NCI-H526 (cell line): ENCODE measurements at places on chromosomes 3 and 15.

DNA sequence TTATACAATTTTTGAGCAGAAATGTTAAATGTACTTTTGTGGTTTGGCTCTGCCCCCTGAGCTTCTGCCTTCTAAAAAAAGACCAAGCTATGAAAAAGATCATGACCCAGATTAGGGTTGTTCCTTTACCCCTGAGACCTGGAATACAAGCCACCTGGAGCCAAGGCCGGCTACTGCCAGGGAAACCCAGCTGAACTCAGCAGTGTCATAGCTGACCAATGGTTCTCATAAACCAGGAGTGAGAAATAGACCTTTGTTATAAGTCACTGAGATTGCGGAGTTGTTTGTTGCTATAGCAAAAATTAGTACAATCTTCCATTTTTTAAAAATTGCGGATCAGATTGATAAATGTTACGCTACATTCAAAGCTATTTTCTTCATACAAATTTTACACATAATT is 1261.7 kb downstream of the ROBO1 start:
- DNase-seq = no peak

GRCh38 chr3:9064850-9065249 is 101.6 kb upstream of the RAD18 start:
- no peak for DNase-seq

- DNase-seq = no peak
Observed at GRCh38 chr3:150248116-150248887, 159.8 kb upstream of the TSC22D2 start.

DNA sequence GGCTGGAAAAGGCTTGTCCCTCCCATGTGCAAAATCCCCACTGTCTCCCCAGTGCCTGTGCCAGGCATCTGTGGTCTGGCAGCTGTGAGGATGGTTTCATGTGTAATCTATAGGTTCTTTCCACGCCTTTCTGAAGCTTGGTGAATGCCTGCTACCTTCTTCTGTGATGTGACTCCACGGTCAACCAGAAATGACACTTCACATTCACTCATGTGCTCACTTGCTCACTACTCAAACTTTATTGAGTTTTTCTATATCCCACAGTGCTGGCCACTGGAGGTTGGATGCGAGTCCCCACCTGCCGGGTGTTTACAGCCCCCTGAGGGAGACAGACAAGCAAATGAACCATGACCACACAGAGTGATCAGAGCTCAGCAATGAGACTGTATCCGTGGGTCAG is 27.9 kb upstream of the TLE3 start:
- peak; percentile 57 for DNase-seq

DNA sequence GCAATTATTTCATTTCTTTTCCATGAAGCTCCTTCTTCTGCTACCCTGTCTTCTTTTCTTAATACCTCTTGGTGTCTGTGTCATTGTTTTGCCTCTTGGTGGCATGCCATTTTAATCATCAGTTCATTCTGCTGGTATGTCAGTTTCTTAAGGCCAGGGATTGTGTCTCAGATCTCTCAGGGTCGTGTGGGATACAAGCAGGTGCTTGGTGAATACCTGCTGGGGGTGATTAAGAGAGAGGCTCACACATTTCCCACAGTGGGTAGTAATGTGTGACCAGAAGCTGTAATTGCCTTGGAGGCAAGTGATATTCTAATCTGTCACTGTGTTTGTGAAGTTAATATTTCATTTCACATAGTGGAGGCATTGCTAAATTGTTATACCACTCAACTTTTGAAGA is 361.4 kb upstream of the TRIM42 start:
- DNase-seq = no peak

DNA sequence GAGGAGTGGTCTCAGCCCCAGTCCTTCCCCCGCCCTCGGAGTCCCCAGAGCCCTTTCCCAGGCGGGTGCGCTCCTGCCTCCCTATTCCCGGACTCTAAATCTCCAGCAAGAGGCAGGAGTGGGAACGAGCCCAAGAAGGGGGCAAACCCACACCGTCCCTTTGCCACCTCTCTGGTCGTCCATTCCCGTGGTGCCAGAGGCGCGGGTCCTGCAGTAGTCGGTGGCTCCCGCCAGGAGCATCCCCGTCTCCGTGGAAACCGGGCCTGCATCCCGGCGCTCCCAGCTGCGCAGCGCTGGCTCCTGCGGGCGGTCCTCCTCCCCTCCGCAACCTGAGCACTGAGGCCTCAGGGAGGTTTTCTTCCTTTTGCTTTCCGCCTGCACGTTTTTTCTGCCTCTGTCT is 44.8 kb downstream of the LHFPL4 start:
- no peak for DNase-seq

DNA sequence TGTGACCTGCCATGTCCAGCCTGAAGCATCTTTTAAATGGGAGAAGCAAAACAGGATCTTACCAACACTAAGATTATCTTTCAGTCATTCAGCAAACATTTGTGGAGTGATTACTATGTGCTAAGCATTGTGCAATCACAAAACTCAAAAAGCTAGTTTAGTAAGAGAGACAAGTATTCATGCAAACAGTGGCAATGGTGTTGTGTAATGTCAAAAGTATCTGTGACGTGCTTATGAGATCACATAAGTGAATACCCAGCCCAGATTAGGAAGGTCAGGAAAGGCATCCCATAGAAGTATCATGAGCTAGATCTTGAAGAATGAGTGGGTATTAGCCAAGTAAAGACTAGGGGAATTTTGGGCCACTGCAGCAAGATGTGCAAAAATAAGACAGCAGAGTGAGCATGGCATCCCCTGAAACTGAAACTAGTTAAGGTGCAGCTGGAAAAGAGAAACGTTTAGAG is 32.1 kb downstream of the SEC62 start:
- no peak for DNase-seq

DNA sequence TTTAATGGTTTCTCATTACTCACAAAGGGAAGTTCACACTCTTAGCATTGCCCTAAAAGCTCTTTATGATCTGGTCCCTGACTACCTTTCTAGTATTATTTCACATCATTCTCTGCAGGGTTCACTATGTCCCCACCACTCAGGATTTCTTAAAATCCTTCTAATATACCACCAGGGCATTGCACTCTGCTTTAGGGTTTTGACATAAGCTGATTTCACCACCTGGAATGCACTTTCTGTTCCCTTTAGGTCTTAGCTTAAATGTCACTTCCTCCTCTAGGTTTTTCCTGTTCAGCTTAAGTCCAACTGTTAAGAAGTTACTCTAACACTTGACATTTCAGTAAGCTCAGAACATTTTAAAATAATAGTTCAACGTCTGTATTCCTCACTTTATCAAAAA is 81.7 kb downstream of the HCN4 start:
- no peak for DNase-seq

DNA sequence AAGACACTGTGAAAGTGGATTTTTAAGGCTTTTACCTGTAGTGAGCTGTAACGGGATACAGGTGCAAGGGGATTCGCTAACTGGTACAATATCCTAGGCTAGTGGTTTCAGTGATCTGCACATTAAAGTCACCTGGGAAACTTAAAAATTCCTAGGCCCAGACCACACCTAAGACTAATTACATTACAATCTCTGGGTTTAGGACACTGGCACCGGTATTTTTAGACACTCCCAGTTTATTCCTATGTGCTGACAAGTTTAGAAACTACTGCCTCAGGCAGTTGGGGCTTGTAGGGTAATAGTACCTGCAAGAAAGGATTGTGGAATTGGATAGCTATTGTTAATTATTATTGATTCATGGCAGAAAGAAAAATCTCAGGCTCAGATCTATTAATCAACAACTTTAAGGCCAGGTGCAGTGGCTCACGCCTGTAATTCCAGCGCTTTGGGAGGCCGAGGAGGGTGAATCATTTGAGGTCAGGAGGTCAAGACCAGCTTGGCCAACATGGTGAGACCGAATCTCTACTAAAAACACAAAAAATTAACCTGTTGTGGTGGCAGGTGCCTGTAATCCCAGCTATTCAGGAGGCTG is 50.4 kb upstream of the CASR start:
- DNase-seq = no peak

GRCh38 chr3:134228479-134228878 is 22.2 kb downstream of the RYK start:
- no peak for DNase-seq

- peak; percentile 88 for DNase-seq
Observed at GRCh38 chr3:197501879-197502620, 53.7 kb downstream of the BDH1 start.

GRCh38 chr3:192825657-192826200 is 91.9 kb downstream of the MB21D2 start:
- no peak for DNase-seq

DNA sequence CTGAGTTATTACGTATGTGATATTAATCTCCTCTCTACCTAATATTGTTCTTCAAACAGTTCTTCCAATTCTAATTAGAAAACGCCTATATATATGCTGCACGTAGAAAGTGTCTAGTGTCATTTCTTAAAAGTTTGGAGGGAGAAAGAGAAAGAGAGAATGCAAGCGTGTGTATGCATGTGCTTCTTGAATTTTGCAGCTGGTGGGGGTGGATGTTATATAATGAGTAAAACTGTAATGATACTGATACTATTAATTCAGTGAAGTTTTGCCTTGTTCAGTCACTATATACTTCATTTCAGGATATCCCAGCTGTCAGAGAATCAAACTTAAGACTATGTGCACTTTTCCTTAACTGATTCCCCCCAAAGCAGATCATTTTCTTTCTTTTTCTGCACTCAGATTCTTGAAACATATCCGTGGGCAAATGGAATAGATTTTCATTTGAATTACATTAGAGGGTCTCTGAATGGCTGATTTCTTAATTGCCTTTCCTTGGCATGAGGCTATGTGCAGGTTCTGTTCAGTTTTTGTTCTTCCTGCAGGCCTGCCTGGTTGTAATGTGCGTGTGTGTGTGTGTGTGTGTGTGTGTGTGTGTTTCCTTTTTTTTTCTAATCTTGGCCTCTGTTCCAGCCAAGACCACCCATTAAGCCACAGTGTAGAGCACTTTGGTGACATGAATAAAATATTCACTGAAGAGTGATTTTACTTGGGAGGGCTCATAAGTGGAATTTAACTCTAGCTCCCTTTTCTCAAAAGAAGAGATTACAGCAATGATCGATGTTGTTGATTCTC is 617.5 kb downstream of the RBMS3 start:
- no peak for DNase-seq

DNA sequence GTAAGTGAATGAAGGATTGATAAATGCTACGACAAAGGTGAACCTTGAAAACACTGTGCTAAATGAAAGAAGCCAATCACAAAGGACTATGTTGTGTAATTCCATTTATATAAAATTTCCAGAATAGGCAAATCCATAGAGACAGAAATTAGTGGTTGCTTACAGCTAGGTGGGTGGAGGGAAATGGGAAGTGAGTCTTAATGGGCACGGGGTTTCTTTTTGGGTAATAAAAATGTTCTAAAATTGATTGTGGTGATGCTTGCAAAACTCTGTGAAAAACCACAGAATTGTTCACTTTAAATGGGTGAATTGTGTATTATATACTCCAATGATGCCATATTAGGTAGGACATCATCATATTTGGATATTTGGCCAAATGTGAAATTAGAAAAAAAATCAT is 20.9 kb upstream of the TEX9 start:
- DNase-seq = no peak

DNA sequence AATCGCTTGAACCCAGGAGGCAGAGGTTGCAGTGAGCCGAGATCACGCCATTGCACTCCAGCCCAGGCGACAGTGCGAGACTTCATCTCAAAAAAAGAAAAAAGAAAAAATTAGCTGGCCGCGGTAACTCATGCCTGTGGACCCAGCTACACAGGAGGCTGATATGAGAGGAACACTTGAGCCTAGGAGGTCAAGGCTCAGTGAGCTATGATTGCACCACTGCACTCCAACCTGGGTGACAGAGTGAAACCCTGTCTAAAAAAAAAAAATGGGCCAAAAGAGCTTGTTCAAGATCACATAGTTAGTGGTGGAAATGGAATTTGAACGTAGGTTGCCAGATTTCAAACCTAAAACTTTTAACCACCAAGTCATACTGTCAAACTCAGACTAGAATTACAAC is 46.2 kb upstream of the PPP4R2 start:
- DNase-seq = no peak

DNA sequence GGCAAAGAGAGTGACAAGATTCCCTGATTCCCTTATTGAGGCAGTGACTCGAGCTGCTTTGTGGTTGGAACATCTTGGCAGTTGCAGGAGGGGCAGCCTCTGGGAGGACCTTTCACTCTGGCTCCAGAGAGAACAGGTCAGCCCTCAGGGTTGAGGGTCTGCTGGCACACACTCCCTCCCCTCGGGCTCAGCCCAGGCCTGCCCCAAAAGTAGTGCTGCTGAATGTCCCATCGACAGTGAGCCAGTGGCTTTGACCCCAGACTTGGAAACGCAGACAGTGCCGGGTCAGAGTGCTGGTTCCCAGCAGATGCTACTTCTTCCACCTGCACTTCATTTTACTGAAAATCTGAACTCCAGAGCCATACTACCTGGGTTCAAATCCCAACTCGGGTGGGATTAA is 25.6 kb upstream of the ATP2B2 start:
- DNase-seq = no peak

DNA sequence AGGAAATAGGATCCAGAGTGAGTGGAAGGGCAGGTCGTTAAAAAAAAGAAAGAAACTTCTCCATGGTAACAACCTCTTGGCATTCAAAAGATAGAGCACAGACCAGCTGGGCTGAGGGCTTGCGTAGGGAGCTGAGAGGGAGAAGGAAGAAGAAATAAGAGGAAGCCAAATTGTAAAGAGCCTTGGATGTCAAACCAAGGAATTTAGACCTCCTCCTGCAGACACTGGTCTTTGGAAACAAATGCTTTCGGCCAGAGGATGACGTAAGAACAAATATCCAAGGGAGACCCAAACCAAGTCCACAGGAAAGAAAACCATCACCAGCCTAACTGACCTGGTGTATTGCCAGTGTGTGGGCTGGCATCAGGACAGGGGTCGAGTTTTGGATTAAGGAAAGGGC is 155.2 kb downstream of the UACA start:
- no peak for DNase-seq

DNA sequence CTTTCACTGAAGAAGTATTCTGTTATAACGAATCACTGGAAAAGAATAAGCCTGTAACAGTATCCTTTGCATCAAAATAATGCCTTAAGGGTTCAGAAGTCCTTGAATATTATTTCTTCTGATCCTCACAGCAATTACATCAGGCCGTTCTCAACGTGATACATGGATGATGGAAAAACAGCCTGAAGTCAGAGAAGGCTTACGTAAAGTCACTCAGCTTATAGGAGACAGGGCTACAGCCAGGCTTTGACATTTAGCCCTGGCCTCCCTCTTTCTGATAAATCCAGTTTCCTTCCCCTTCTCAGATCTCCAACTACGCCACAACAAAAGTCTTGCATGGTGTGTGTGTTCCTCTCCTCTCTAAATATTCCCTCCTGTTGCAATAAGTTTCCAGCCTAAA is 131.9 kb downstream of the ANO10 start:
- DNase-seq = no peak

DNA sequence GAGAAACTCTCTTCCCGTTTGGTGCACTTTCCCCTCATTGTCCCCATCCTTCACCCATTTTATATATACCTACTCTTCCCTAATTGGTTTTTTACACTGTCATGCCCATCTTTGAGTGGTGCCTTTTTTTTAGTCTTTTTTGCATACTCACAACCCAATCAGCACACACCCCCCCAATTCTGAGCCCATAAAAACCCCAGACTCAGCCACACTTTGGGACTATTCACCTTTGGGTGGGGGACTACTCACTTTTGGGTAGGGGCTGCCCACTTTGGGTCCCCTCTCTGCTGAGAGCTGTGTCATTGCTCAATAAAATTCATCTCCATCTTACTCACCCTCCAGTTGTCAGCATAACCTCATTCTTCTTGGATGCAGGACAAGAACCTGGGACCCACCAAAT is 30.1 kb upstream of the MTMR14 start:
- no peak for DNase-seq
